ENCODE measurements at places on chromosomes 16 and 17.

DNA sequence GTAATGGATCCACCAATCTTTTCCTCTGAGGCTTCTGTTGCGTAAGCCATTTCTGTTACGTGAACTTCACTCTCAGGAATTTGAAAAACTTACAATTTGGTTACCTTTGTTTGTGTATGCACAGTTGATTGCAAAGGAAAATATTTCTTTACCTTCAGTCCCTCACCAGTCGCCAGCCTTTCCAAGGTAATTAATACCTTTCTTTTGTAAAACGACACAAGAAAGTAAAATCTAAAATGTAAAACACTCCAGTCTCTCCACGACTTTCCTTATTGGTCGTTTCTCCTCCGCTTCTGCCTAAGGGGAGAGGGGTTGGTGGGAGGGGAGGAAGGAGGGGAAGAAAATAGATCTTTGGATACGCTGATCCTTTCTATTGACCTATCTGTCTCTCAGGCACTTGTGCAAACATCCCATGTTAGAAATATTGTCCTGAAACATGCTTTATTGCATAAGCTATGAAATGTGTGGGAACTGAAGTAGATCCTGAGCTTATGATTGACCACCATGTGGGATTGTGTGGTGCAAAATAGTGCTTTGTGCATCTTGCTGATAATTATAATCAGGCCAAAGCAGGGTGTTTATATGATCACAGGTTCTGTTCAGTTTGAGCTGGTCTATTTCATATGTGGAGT is 32.4 kb upstream of the EFCAB13 start:
- no peak for DNase-seq

DNA sequence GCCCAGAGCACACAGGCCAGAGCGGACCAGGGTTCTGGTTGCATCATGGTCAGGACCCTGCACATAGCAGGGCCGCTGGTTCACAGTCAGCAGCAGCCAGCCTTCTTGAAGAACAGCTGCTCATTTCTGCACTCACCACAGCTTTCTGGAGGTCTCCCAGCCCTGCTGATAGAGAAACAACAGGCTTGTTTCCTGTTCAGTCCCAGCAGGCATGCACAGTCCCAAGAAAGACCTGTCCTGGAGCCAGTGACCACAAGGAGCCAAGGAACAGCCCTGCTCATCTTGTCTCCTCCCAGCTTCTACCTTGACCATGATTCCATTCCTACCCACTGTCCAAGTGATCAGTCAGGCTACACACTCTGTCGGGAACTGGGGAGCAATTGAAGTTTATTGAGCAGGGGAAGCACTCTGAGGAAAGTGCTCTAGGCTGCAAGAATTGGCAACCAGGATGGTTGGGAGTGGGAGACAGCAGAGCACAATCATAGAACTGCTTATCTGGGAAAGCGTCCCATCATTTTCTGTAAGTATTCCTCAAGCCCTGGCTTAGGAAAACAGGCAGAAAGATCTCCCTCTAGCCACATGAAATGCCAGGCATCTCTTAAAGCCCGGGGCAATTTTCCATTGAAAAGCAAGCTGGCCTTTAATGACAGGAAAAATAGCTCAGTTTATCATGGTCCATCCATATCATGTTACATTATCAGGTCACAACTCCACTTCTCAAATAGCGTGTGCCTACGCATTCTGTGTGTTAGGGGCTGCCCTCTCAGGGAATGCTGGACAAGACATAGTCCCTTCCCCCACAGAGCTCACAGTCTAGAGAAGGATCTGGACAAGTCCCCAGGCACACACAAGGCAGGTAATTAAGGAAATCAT is 155.4 kb upstream of the FOXF1 start:
- DNase-seq, result no peak

- no peak for DNase-seq
These were observed 12.0 kb upstream of the CRK start for GRCh38 chr17:1467898-1468492.

DNA sequence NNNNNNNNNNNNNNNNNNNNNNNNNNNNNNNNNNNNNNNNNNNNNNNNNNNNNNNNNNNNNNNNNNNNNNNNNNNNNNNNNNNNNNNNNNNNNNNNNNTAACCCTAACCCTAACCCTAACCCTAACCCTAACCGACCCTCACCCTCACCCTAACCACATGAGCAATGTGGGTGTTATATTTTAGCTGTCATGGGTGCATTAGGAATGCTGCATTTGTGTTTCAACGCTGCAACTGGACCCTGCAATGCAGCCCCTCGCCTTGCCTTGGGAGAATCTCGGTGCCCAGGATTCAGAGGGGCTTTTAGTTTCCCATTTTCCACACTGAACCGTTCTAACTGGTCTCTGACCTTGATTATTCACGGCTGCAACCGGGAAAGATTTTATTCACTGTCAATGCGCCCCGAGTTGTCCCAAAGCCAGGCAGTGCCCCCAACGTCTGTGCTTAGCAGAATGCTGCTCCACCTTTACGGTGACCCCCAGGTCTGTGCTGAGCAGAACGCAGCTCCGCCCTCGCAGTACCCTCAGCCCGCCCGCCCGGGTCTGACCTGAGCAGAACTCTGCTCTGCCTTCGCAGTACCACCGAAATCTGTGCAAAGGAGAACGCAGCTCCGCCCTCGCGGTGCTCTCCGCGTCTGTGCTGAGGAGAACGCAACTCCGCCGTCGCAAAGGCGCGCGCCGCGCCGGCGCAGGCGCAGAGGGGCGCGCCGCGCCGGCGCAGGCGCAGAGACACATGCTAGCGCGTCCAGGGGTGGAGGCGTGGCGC is 43.3 kb downstream of the POLR3K start:
- no peak for DNase-seq

DNA sequence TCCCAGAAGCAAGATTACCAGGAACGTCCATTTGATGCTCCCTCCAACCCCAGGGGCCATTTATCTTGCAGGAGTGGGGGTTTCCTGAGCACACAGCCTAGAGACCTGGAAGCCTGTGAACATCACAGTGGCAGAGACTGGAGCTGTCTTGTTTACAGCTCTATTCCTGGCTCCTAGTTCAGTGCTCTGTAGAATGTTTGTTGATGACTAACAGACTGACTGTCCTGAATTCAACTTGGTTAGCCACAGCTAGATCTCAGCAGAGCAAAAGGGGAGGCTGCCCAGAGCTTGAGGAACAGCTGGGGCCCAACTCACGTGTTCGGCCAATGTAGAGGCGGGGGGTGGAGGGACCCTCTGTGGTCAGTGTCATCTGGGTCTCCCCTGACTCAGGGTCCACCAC is 6.6 kb downstream of the ERN2 start:
- no peak for DNase-seq

DNA sequence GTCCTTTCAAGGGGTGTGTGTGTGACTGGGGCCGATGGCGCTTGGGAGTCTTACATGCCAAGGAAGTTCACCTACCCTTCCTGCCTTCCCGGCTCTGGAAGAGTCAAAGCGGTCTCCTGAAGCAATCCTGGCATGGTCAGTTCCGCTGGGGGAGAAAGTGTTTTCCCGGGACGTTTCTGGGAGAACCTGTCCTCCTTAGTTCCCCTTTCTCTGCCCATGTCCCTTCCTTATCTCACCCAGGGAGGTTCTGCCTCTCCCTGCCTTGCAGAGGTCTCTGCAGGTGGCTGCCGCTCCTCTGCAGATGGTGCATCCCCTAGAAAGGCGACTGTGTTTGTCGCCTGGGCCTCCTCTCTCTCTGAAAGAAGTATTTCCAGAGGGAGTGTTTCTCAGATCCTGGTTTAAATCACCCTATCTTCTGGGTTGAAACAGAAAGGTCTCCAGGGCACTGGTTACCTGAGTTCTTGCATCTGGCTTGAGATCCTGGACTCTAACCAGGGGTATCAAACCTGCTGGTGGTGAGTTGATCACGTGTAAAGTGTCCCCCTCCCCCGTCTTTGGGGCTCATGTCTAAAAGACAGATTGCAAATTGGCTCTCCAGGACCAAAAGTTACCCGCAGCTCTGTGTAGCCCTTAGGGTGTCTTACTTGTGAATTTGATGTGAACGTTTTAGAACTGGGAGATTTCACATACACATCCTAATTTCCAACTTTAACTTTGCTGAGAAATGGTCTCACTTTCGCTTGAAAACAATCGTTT is 1.9 kb downstream of the PRKCB start:
- no peak for DNase-seq

DNA sequence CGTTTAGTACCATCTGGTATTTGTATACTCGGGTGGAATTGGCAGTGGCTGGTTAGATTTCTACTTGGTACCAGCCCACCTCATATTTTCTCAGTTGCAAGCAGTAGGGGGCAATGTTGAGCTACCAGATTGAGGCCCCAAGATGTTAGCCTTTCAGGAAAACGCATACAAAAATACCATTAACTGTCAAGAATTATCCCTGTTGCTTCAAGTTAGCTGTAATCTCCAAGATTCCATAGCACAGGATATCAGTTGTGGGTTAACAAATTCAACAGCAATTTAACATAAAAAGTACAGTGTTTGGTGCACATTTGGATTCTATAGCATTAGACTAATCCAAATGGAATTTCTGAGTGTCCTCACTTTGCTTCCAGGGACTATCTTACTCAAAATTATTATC is 188.2 kb downstream of the FTO start:
- peak; percentile 27 for DNase-seq

GRCh38 chr16:14240219-14240843 is 169.2 kb downstream of the MRTFB start:
- DNase-seq, result no peak

DNA sequence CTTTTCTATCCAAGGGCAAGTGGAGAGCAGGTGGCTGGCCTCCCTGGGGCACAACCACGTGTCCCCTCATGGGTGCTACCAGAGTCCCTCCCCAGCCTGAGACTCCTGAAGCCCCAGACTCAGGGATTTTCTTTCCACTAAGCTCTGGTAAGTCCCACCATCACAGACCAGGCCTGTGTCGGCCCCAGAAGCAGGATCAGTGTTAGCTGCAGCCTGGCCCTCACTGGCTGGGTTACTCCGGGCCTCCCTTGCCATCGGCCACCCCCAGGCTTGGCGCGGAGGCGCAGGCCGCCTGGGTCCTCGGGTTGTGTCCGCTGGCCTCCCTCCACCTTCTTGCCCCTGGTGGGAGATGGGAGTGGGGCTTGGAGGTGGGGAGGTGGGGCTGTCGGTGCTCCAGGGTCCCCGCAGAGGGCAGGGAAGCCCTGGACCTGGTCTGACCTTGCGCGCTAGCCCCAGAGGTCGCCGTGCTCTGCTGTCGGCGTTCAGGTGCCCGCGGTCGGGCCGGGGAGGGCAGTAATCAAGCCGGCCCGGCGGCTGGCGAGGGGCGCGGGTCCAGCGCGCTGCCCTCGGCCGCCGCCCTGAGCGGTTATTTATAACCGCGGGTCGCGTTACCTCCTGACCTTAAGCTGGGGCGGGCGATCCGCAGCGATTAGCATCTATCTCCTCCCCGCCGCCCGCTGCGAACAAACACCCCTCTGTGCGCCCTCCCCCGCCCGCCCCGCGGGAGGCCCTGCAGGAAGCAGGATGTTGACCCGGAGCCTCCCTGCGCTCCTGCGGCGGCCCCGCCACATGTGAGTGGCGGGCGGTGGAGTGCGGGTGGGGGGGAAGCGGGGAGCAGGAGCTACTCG is 78.1 kb upstream of the TOB1 start:
- no peak for DNase-seq

DNA sequence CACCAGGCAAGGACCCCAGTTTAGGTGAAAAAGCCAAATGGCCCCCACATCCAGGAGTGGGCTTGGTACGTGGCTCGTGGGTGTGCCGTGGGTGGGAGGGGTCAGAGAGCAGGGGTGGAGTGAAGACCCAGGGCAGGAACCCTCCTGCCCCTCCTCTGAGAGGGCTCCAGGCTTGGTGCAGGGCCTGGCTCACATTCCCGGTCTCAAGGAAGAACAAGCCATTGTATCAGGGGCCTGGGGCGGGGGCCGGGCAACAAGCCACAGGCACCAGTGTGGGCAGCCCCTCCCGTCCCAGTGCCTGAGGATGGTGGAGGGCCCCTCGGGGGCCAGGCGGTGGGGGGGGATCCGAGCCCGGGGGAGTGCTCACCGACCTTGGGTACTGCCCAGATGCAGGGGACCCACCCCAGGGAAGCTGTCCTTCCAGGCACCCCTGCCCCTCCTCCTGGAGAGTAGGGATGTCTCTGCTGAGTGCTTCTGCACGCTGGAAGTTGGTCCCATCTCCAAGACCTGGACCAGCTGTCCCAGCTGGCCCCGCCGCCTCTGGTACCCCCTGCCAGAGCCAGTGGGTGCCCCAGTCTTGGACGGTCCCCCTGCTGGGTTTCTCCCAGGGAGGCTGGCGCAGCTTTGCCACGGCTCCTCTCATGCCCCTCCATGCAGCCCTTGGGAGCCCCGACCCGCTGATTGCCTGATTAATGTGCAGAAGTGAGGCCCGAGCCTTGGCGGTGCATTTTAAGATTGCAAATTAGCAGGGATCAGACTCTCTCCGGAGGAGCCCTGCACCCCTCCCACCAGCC is 83.7 kb downstream of the RTN4RL1 start:
- no peak for DNase-seq

DNA sequence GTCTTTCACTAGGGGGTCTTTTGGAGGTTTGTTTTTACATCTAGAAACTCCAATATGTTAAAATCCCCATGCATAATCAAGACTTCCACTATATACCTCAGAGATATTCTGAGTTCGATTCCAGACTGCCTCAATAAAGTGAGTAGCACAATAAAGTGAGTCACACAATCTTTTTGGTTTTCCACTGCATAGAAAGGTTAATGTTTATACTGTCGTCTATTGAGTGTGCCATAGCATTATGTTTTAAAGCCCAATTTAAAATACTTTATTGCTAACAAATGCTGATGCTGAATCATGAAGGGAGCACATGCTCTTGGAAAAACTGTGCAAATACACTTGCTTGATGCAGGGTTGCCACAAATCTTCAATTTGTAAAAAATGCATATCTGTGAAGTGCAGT is 227.5 kb upstream of the ZFHX3 start:
- DNase-seq, result no peak

GRCh38 chr17:9361188-9361955 is 214.2 kb downstream of the STX8 start:
- DNase-seq, result peak; percentile 65

- no peak for DNase-seq
These were observed 30.9 kb downstream of the ABCC1 start for GRCh38 chr16:15980329-15980728.

DNA sequence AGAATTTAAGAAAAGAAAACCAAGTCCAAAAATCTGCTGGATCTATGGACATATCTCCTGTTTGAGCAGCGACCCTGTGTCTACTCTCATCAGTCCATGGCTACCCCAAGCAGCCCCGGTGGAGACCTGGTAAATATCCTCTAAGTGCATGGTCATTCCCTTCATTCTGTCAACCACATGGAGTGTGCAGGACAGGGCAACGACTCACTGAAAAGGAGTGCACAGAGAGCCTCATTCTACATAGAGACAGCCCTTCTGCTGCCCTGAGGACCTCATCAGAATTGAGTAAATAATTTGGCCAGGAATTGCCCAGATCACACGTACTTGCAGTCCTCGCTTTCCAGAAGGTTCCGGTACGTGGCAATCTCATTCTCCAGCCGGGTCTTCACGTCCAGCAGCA is 3.0 kb downstream of the KRT38 start:
- no peak for DNase-seq

GRCh38 chr17:2018716-2019510 is 6.2 kb downstream of the RTN4RL1 start:
- DNase-seq, result no peak

GRCh38 chr16:70157105-70157476 is 16.5 kb upstream of the CLEC18C start:
- no peak for DNase-seq
